ENCODE measurements at places on chromosomes 7 and 10. TPM values are rescaled to one million over a fixed set of nuclear protein-coding genes. Genes with fewer than 3 reads are reported as not detected.

CYP26C1 gene
- total RNA-seq, result 0.16 TPM

ZNF736 gene
- 32.5 TPM for total RNA-seq

EBLN1 gene
- total RNA-seq, result not detected

UCN3 gene
- total RNA-seq, result not detected

PAPOLB gene
- 0.33 TPM for total RNA-seq

DNA sequence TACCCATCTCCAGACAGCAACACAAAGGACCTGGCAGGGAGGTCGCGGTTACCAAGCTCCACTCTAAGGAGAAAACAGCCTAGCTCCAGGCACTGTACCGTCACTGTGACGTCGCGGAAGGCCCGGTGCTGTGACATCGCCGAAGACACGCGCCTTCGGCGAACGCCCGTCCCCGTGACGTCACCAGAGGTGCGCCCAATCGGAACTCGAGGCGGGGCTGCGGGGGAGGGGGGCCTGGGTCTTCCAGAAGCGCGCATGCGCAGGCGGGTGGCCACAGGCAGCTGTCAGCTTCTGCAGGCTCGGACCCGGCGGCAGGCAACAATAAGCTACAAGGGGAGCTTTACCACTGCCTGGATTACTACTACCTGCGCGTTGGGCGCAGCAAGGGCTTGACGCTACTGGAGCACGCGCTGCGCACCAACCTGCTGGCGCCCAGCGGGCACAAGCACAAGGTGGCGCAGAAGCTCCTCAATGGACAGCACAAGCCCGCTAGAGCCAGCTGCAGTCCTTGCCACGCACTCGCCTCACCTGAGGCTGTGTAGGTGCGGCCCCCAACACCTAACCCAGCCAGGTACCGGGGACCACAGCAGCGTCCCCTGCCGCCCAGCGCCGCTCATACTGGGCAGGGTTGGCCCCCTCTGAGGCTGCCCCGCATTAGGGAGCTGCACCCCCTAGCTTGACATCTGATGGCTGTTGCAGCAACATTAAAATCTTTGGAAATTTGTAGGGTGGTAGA, 208.4 kb downstream of the TPST1 start:
- peak overlapping the region; percentile 57 for H3K4me3 ChIP-seq
- no peaks in the 10 kb centered on the region for H3K27me3 ChIP-seq
- peak overlapping the region; percentile 8 for H3K27ac ChIP-seq
- H3K4me1 ChIP-seq, result no peaks in the 10 kb centered on the region

GRCh38 chr7:100013328-100013676, 2.1 kb upstream of the ZKSCAN1 start:
- H3K36me3 ChIP-seq, result no peaks in the 10 kb centered on the region
- no peaks in the 10 kb centered on the region for H3K27me3 ChIP-seq
- no peak for DNase-seq
- no peak overlapping the region for H3K27ac ChIP-seq
- no peak overlapping the region for H3K4me3 ChIP-seq

DNA sequence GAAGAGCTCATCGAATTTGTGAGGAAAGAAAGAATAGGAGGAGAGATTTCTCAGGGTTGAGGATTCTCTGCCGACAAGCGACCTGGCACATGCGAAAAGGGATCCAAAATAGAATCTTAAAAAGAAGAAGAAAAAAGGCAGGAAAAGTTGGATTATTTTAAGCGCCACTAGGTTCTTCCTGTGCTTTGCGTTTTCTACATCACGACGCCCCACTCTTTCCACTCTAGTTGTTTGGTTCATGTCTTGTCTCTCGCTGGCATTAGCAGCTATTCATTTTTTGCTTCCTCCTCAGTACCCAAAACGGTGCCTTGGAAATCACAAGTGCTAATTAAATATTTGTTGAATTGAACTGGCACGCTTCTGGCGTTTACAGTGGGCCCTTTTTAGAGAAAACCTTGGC, 674 bp upstream of the FRA10AC1 start:
- H3K4me3 ChIP-seq, result peak overlapping the region; percentile 83
- no peaks in the 10 kb centered on the region for H3K4me1 ChIP-seq
- H3K36me3 ChIP-seq, result peaks cover 5% of the 10 kb centered on the region
- DNase-seq, result no peak

GRCh38 chr10:6239213-6239991, 36.7 kb downstream of the PFKFB3 start:
- peak overlapping the region; percentile 59 for H3K27ac ChIP-seq
- peak; percentile 90 for DNase-seq
- H3K36me3 ChIP-seq, result no peaks in the 10 kb centered on the region
- no peak overlapping the region for H3K4me3 ChIP-seq
- no peaks in the 10 kb centered on the region for H3K27me3 ChIP-seq

DNA sequence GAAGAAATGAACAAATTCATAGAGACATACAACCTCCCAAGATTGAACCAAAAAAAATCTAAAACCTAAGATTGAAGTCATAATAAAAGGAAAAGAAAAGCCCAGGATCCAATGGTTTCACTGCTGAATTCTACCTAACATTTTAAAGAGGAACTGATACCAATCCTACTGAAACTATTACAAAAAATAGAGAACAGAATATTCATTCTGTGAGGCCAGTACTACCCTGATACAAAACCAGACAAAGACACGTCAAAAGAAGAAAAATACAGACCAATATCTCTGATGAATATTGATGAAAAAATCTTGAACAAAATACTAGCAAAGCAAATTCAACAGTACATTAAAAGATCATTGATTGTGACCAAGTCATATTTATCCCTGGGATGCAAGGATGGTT, 128.5 kb upstream of the STEAP1 start:
- no peak overlapping the region for H3K4me3 ChIP-seq
- no peak for DNase-seq
- H3K27me3 ChIP-seq, result no peaks in the 10 kb centered on the region
- no peak overlapping the region for H3K27ac ChIP-seq

DNA sequence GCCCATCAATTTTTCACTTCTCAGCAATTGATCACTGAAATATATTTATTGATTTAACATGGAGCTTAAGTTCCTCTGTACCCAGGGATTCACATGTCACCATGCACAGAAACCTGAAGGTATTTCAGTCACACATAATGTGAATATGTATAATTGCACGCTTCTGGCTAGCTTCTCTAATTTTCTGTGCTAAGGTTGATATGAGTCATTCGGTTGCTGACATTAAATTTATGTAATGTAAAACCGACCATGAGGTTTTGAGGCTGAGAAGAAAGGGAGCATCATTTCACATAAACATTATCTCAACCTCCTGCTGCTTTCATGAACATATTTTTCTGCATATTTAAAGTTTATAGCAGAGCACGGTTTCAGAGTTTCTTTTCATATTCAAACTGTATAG, 381.0 kb upstream of the TPK1 start:
- no peak overlapping the region for H3K27ac ChIP-seq
- H3K27me3 ChIP-seq, result no peaks in the 10 kb centered on the region
- no peak for DNase-seq
- H3K4me3 ChIP-seq, result no peak overlapping the region
- no peaks in the 10 kb centered on the region for H3K4me1 ChIP-seq

- no peak overlapping the region for H3K4me3 ChIP-seq
- no peaks in the 10 kb centered on the region for H3K4me1 ChIP-seq
- H3K27ac ChIP-seq, result no peak overlapping the region
- H3K27me3 ChIP-seq, result no peaks in the 10 kb centered on the region
- no peak for DNase-seq
Observed at GRCh38 chr10:132107949-132108877, 42.5 kb downstream of the JAKMIP3 start.

- no peak overlapping the region for H3K27ac ChIP-seq
- peaks cover 6% of the 10 kb centered on the region for H3K27me3 ChIP-seq
- H3K4me3 ChIP-seq, result no peak overlapping the region
- H3K4me1 ChIP-seq, result no peaks in the 10 kb centered on the region
- H3K36me3 ChIP-seq, result no peaks in the 10 kb centered on the region
Observed at GRCh38 chr10:120667276-120667675, 183.9 kb upstream of the WDR11 start.

- no peak overlapping the region for H3K27ac ChIP-seq
- DNase-seq, result no peak
- H3K27me3 ChIP-seq, result no peaks in the 10 kb centered on the region
- no peaks in the 10 kb centered on the region for H3K4me1 ChIP-seq
- no peak overlapping the region for H3K4me3 ChIP-seq
Observed at GRCh38 chr10:109534193-109534592, 389.1 kb downstream of the XPNPEP1 start.

- H3K27ac ChIP-seq, result peak overlapping the region; percentile 27
- H3K36me3 ChIP-seq, result no peaks in the 10 kb centered on the region
- DNase-seq, result no peak
- no peak overlapping the region for H3K4me3 ChIP-seq
- H3K4me1 ChIP-seq, result no peaks in the 10 kb centered on the region
Observed at GRCh38 chr7:17844514-17845196, 95.6 kb downstream of the SNX13 start.

DNA sequence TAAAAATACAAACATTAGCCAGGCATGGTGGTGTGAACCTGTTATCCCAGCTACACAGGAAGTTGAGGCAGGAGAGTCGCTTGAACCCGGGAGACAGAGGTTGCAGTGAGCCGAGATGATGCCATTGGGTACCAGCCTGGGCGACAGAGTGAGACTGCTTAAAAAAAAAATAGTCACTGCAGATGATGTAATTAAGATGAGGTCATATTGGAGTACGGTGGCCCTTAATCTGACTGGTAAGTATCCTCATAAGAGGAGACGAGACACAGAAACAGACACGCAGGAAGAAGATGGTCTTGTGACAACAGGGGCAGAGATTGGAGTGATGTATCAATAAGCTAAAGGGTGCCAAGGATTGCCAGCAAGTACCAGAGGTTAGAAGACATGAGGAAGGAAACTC, 156.0 kb downstream of the FAM107B start:
- no peak for DNase-seq
- no peak overlapping the region for H3K4me3 ChIP-seq
- no peaks in the 10 kb centered on the region for H3K27me3 ChIP-seq
- H3K4me1 ChIP-seq, result no peaks in the 10 kb centered on the region
- H3K27ac ChIP-seq, result no peak overlapping the region

DNA sequence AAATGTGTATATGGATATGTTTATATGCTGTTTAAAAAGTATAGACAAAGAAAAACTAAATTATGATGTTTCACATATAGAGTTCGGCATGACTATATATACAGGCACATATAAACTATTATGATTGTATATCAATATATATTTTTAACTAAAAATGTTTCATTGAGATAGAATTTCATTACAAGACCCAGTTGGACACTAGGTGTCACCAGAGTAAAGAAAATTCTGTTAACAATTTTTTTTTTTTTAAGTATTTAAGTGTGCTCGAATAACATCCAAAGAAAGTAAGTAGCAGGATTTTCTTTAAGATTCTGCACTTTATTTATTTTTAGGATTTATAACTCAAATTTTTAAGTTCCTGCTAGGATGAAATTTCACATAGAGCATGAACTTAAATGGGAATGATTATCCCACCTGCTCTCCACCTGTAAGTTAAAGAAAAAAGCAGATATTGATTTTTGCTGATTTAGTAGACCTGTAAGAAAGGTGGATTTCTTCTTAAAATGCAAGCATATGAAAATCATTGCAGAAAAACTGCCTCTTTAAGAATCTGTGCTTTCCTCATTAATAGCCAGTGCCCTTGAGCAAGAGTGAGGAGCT, 961.5 kb downstream of the PCDH15 start:
- H3K36me3 ChIP-seq, result no peaks in the 10 kb centered on the region
- no peak overlapping the region for H3K4me3 ChIP-seq
- H3K27me3 ChIP-seq, result no peaks in the 10 kb centered on the region
- no peak for DNase-seq
- no peak overlapping the region for H3K27ac ChIP-seq
- H3K4me1 ChIP-seq, result no peaks in the 10 kb centered on the region

DNA sequence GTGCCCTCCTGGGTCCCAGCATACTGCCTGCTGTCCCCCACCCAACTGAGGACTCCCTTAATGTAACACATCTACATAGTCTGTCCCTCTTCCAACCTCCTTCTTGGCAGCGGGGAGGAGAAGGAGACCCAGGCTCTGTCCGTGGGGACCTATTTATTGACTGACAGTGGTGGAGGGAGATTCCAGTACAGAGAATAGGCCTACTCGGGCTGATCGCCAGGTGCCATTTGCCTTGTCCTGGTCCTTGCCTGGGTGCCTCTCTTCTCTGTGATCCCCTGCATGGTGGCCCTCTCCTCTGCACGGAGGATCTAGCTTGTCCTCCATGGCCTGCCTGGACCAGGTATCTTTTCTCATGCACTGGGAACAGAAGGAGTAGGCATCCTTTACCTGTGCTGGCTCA, 17.0 kb downstream of the GHRHR start:
- DNase-seq, result no peak
- no peak overlapping the region for H3K27ac ChIP-seq
- no peak overlapping the region for H3K4me3 ChIP-seq

- H3K27me3 ChIP-seq, result no peaks in the 10 kb centered on the region
- no peak overlapping the region for H3K27ac ChIP-seq
- no peaks in the 10 kb centered on the region for H3K36me3 ChIP-seq
- DNase-seq, result no peak
Observed at GRCh38 chr7:127322832-127323493, 69.5 kb downstream of the ZNF800 start.

All from breast epithelium (tissue), 4 donors.